ENCODE measurements at places on chromosomes 2 and 18.

GRCh38 chr2:76641506-76641905, 880.7 kb downstream of the LRRTM4 start:
- DNase-seq, result no peak

GRCh38 chr18:42588786-42589185, 526.7 kb downstream of the RIT2 start:
- DNase-seq, result no peak

GRCh38 chr2:176189681-176190641, 1.5 kb downstream of the HOXD1 start:
- peak; percentile 37 for DNase-seq

- DNase-seq, result no peak
These were observed 12.6 kb downstream of the MBP start for GRCh38 chr18:77119851-77120491.

DNA sequence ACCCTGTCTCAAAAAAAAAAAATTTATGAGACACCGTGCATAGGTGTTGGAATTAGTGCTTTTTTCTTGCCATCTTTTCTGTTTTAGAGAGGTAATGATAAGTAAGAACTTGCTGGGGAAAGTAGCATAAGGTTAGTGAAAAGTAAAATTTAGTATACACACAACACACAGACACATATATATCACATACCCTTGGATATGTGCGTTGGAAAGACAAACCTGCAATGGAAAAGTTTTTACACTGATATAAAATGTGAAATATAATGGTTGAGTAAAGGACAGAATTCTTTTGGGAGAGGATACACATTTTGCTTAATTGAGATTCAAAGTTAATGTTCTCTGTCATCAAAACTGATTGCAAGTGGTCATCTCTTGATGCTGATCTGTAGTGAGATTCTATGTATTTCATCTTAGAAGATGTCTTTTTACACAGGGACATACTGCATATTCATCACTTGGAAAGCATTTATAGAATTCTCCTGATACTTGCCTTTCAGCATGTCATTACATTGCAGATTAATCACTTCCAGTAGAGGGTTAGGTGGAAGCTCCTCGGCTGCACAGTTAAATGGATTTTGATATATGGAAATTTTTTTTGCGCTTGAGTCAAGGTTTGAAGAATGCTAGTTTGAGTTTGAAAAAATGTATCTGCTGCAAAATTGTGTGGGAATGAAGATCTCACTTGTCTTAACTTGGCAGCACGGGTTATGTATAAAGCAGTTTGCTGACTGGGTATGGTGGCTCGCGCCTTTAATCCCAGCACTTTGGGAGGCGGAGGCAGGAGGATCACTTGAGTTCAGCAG, 13.5 kb downstream of the PPP1CB start:
- no peak for DNase-seq

DNA sequence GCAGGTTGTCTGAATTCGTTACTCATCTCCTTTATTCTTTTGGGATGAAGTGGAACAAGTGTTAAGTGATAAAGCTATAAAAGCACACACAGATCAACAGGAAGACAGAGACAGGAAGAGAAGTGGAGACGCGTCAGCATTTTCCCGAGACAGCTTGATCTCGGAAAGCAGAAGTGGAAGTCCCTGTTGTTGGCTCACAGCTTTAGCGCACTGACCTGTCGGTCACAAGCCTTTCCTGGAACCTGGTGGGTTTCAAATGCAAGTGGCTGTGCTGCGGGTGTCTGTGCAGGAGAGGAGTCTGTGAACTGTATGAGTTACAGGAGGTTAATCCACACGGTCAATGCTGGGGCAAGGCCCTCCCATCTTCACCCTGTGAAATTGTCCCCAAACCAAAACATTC, 116.6 kb upstream of the PELI1 start:
- DNase-seq, result no peak

GRCh38 chr18:67043276-67043675, 439.4 kb upstream of the CDH19 start:
- DNase-seq, result no peak

- no peak for DNase-seq
These were observed 291.2 kb upstream of the SESTD1 start for GRCh38 chr2:179555691-179556283.

DNA sequence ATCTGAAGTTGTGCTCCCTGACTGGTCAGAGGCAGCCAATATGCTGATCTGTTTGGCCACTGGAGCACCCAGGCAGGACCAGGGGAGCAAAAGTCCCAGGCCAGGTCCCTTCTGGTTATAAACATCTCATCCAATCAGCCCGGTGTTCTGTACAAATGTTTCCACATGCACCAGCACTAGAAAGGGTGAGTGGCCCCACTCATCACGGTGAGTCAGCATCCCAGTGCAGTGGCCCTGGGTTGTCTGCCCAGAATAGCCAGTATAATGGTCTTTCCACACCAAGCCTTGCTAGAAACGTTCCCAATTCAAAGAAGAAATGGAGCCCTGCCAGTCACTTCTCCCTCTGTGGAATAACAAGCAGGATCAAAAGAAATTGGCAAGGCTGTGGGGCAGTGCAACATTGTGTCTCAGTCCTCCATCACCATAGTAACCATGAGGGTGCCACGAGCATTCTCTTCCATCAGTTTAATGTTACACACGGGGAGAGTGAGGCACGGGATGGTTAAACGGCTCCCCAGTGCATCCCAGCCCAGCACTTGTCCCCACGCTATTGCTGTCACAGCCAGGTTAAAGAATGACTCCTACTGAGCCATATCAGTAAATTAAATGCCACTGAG, 174.9 kb downstream of the SEPTIN10 start:
- no peak for DNase-seq
